ENCODE measurements at places on chromosomes 2 and 18. TPM values are rescaled to one million over a fixed set of nuclear protein-coding genes. Genes with fewer than 3 reads are reported as not detected.

GRCh38 chr18:49814147-49814499 is 790 bp upstream of the ACAA2 start:
- H3K27ac ChIP-seq = peak overlapping the region; percentile 81
- DNase-seq = peak; percentile 62
- no peaks in the 10 kb centered on the region for H3K36me3 ChIP-seq
- H3K27me3 ChIP-seq = no peaks in the 10 kb centered on the region

DNA sequence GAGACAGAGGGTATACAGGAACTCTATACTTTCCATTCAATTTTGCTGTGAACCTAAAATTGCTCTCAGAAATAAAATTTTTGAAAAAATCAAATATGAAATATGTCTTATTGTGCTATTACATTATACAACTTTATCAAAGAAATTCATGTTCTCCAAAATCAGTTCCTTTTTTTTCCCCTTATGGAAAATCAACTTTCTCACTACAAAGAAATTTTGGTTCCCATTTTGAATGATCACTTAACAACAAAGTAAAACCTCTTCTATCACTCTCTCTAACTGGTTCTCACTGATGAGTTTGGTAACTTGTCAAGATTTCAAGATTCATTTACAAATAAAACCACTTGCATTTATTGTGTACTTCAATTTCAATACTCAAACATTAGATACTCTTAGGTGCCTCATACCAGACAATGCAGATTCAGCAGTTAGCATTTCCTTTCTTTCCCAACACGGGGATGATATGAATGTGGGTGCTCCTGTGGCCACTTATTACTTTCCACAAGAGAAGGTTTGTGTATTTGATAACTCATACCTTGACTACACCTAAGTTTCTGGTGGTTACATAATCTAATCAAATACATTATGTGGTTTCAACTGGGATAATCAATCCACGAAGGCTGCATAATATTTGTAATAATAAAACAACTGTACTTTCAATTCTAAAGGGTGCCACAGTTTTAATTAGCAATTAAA is 6.4 kb downstream of the PSME4 start:
- no peak for DNase-seq
- H3K27ac ChIP-seq = no peak overlapping the region
- no peaks in the 10 kb centered on the region for H3K27me3 ChIP-seq
- no peaks in the 10 kb centered on the region for H3K36me3 ChIP-seq

DNA sequence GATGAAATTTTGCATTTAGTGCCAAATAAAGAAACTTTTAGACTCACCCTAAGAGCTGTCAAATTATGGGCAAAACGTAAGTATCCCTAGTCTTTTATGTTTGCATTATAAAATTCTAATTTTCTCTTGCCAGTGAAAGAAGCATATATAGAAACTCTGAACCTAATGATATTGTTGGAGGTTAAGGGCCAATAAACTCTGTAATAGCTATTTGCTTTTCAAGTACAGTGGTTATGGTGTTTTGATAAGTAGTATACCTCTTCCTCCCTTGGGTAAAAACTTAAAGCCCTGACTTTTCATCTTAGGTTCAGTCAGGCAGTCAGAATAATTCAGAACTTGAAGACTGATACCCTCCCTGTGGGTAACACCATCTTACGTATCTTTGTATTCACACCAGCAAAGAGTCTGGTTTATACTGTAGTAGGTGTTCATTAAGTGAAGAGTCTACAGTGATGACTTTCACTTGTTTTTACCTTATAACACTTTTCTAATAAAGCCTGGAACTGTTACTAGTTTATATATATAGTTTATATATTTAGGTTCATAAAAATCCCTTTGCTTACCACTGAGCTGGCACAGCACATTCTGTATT is 19.1 kb downstream of the PAPOLG start:
- H3K4me3 ChIP-seq = no peak overlapping the region
- H3K27me3 ChIP-seq = no peaks in the 10 kb centered on the region
- no peak overlapping the region for H3K27ac ChIP-seq
- DNase-seq = no peak
- no peaks in the 10 kb centered on the region for H3K4me1 ChIP-seq

NEU2 gene
- not detected for total RNA-seq

MYO5B gene
- 7.2 TPM for total RNA-seq

GRCh38 chr2:166184789-166185188 is 57.0 kb upstream of the SCN1A start:
- H3K36me3 ChIP-seq = no peaks in the 10 kb centered on the region
- H3K27me3 ChIP-seq = no peaks in the 10 kb centered on the region
- H3K27ac ChIP-seq = no peak overlapping the region
- DNase-seq = no peak
- no peak overlapping the region for H3K4me3 ChIP-seq

- no peaks in the 10 kb centered on the region for H3K36me3 ChIP-seq
- no peak overlapping the region for H3K4me3 ChIP-seq
- no peak overlapping the region for H3K27ac ChIP-seq
- H3K4me1 ChIP-seq = peaks cover 5% of the 10 kb centered on the region
- DNase-seq = no peak
Observed at GRCh38 chr2:40488101-40488601, 36.3 kb upstream of the SLC8A1 start.

- H3K27ac ChIP-seq = peak overlapping the region; percentile 42
- H3K36me3 ChIP-seq = no peaks in the 10 kb centered on the region
- peak; percentile 24 for DNase-seq
- H3K4me1 ChIP-seq = peaks cover 54% of the 10 kb centered on the region
- H3K4me3 ChIP-seq = no peak overlapping the region
- no peaks in the 10 kb centered on the region for H3K27me3 ChIP-seq
Observed at GRCh38 chr2:159130302-159130701, 156.2 kb downstream of the WDSUB1 start.

- H3K4me1 ChIP-seq = no peaks in the 10 kb centered on the region
- no peak overlapping the region for H3K4me3 ChIP-seq
- no peaks in the 10 kb centered on the region for H3K27me3 ChIP-seq
- DNase-seq = no peak
Observed at GRCh38 chr18:71673954-71674353, 870.2 kb downstream of the CBLN2 start.

- H3K27me3 ChIP-seq = no peaks in the 10 kb centered on the region
- no peaks in the 10 kb centered on the region for H3K4me1 ChIP-seq
- no peak overlapping the region for H3K27ac ChIP-seq
- no peak overlapping the region for H3K4me3 ChIP-seq
Observed at GRCh38 chr18:58820251-58820650, 44.4 kb upstream of the ZNF532 start.

DNA sequence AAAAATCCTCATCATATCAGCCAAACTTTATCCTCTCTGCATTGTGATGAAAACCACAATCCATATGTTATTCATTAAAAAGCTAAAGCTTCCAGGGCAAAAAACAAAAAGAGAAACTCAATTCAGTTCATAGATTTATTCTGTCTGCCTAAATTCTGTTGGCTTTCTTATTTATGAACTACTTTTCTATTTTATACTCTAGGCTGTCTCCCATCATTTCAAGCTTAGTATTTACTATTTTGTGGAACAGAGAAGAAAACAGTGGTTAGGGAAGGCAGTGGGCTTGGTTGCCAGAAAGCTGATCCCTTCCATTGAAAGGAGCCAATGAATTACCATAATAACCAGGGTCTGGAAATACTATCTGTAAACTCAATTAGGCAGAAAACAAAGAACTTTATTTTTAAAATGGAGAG is 71.8 kb downstream of the RAPH1 start:
- no peaks in the 10 kb centered on the region for H3K4me1 ChIP-seq
- H3K4me3 ChIP-seq = no peak overlapping the region
- DNase-seq = no peak

XPO1 gene
- total RNA-seq = 128 TPM

- no peak overlapping the region for H3K4me3 ChIP-seq
- no peaks in the 10 kb centered on the region for H3K27me3 ChIP-seq
- no peaks in the 10 kb centered on the region for H3K4me1 ChIP-seq
- no peaks in the 10 kb centered on the region for H3K36me3 ChIP-seq
Observed at GRCh38 chr2:5937851-5938565, 245.8 kb downstream of the SOX11 start.

DNA sequence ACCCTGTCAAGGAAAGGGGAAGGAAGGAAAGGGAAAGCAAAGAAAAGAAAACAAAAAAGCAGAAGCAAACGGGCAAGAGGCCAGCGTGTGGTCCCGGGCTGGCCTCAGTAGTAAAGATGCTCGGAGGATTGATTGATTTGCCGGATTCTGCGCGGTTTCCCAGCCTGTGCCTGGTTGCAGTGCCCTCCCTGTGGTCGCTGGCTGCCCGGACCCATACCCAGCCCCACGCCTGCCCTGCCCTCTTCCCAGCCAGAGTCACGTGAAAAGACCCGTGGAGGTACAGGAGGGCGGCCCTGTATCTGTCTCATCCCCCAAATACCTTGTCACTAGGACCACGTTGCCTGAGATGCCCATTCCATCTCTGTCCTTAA is 55.1 kb upstream of the IMP4 start:
- H3K4me1 ChIP-seq = no peaks in the 10 kb centered on the region
- DNase-seq = no peak
- no peak overlapping the region for H3K4me3 ChIP-seq

DNA sequence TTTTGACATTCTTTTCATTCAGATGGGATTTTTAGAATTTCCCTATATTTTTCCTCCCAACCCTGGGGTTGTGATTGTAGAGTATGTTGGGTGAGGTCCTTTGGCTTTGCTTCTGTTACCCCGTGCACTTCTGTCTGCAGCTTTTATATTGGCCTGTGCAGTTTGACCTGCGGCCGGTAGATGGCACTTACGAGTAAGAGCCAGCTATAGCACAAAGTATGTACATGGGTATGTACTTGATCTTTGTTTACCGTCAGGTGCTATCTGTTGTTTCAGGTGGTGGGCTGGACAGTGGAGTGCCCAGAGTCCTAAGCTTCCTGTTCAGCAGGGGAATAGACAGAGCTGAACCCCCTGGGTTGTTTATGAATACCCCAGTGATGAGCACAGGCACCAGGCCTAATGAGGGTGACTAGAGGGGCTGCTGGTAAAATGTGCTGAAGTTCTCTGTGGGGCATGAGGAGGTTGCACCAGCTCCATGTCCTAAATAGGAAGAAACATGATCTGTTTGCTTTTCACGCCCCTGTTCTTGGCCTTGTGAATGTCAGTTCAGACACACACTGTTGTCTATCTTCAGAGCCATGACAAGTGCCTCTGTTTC is 58.9 kb upstream of the THUMPD2 start:
- no peaks in the 10 kb centered on the region for H3K4me1 ChIP-seq
- no peaks in the 10 kb centered on the region for H3K27me3 ChIP-seq
- H3K27ac ChIP-seq = no peak overlapping the region
- no peaks in the 10 kb centered on the region for H3K36me3 ChIP-seq
- DNase-seq = peak; percentile 20

DNA sequence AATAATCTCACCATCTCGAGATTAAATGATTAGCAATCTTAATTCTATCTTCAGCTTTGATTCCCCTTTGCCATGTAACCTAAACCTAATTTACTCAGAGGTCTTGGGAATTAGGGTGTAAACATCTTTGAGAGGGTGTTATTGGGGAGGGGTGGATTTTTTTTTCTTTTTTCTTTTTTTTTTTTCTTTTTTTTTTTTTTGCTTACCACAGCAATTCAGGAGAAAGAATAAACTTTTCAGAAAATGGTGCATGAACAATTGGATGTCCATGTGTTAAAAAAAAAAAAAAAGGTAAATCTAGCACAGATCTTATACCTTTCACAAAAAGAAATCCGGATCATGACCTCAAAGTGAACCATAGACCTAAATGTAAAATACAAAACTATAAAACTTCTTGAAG is 160.8 kb upstream of the FANCL start:
- no peak for DNase-seq
- H3K4me3 ChIP-seq = no peak overlapping the region
- H3K4me1 ChIP-seq = no peaks in the 10 kb centered on the region
- no peaks in the 10 kb centered on the region for H3K36me3 ChIP-seq

DNA sequence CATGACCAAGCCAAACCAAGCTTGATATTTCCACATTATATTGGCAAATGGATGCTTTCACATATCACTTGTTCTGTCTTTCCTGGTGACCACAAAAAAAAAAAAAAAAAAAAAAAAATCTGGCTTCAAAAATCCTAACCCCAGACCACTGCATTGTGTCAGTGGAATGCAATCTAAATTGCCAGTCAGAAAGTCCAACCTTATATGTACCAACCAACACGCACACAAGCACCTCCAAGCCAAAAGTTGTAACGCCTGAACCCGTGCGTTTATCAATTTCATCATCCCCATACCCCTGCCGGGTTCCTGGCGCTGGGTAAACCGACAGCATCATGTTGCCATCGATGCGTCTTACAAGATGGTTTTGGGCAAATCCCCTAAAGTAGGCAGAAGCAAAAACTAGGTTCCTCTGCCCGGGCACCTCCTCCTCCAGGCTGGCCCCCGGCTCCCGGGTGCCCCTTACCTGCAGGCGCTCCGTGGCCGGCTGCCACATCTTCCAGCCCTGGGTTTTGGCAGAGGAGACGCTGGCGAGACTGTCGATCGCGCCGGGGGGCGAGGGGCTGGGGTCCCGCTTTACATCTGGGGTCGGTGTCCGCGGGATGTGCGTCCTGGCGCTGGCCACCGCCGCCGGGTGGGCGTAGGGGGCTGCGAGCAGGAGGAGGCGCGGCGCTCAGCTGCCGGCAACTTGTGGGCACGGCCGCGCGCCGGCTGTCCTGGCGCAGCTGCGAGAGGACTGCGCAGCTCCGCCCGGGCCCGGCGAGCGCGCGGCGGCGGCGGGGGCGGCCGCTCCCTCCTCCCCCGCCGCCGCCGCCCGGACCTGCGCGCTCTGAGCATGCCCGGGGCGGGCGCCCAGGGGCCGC is at the start of gene PID1:
TSS of gene PID1 (minus strand) at position 737 of the 860 bp plus-strand sequence. CDS start at position 493, 244 bp downstream.
- H3K36me3 ChIP-seq = no peaks in the 10 kb centered on the region
- H3K27me3 ChIP-seq = peaks cover 6% of the 10 kb centered on the region
- peak; percentile 65 for DNase-seq

DNA sequence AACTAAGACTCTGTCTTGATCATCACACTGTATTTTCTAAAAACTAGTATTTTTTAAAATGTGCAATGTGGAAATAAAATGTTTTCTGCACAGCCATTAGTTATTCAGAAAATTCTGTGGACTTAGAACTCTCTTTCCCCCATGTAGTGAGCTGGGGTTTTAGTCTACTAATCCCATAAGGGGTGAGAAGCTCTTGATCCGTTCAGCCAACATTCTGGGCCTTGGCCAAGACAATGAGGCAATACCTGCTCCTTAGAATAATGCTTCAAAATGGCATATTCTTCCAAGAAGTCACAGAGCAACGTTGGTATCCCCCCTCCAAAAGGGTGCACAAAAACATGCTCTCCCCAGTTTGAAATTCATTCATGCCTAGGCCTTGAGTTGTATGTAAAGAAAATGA is 4.0 kb downstream of the REEP1 start:
- H3K4me1 ChIP-seq = peaks cover 5% of the 10 kb centered on the region
- no peak overlapping the region for H3K27ac ChIP-seq
- DNase-seq = no peak
- peaks cover 36% of the 10 kb centered on the region for H3K27me3 ChIP-seq

Data from astrocyte (in vitro differentiated cells and primary cell).